ENCODE measurements at places on chromosomes 4 and X.

- no peaks in the 10 kb centered on the region for H3K27me3 ChIP-seq
- no peak overlapping the region for H3K4me3 ChIP-seq
- H3K36me3 ChIP-seq = no peaks in the 10 kb centered on the region
- H3K27ac ChIP-seq = no peak overlapping the region
- H3K4me1 ChIP-seq = peaks cover 12% of the 10 kb centered on the region
- DNase-seq = no peak
Measured at GRCh38 chrX:43745938-43746721, 90.0 kb downstream of the MAOA start.

DNA sequence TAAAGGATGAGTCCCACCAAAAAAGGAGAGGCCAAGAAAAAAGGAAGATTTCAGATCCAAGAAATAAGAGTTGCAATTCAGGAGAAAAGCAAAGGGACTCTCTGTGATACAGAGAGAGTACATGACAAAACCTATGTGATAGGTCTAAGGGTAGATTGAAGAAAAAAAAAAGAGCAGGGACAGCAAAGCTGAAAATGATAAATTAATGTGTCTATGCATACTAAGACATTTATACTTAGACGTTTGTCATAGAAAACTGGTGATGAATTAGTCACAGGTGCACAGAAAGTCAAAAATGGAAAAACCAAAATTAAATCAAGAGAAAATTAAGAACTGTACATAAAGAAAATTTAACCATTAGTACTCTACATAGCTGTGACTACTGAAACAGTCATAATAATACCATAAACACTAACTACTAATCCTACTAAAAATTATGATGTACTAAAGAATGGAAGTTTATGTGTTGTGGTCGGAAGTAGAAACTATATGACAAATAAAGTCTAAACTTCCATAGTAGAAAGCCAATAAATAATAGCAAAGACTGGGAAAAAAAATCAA, 9.9 kb downstream of the CENPC start:
- no peaks in the 10 kb centered on the region for H3K4me1 ChIP-seq
- H3K27me3 ChIP-seq = no peaks in the 10 kb centered on the region
- no peak overlapping the region for H3K27ac ChIP-seq
- no peak overlapping the region for H3K4me3 ChIP-seq
- peaks cover 11% of the 10 kb centered on the region for H3K36me3 ChIP-seq
- no peak for DNase-seq

- peaks cover 6% of the 10 kb centered on the region for H3K4me1 ChIP-seq
- H3K27me3 ChIP-seq = no peaks in the 10 kb centered on the region
- H3K36me3 ChIP-seq = no peaks in the 10 kb centered on the region
- no peak overlapping the region for H3K4me3 ChIP-seq
- no peak overlapping the region for H3K27ac ChIP-seq
Measured at GRCh38 chr4:71216316-71216959, 122.4 kb upstream of the SLC4A4 start.

- no peak overlapping the region for H3K4me3 ChIP-seq
- H3K4me1 ChIP-seq = peaks cover 12% of the 10 kb centered on the region
- no peaks in the 10 kb centered on the region for H3K27me3 ChIP-seq
- DNase-seq = no peak
- H3K36me3 ChIP-seq = no peaks in the 10 kb centered on the region
Measured at GRCh38 chr4:112702892-112703291, 65.9 kb downstream of the LARP7 start.

DNA sequence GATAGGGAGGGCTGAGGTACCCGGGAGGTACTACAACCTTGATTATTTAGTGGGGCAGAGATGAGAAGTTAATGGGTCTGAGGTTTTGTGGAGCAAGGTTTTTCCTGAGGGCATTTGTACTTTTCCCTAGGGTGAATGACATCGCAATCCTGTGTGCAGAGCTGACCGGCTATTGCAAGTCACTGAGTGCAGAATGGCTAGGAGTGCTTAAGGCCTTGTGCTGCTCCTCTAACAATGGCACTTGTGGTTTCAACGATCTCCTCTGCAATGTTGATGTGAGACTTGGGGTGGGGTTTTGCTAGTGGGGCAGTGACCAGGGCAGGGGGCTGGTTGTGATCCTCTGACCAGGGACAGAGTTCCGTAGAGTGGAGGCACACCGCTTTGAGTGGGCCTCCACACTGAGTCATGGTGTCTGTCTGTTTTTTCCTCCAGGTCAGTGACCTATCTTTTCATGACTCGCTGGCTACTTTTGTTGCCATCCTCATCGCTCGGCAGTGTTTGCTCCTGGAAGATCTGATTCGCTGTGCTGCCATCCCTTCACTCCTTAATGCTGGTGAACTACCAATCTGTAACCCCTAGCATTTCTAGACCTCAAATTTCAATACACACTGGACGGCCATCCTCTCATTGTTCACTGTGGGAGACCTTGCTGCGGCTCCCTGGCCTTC, 9.9 kb downstream of the MED12 start:
- no peaks in the 10 kb centered on the region for H3K27me3 ChIP-seq
- no peak for DNase-seq
- H3K4me3 ChIP-seq = no peak overlapping the region
- H3K27ac ChIP-seq = no peak overlapping the region

DNA sequence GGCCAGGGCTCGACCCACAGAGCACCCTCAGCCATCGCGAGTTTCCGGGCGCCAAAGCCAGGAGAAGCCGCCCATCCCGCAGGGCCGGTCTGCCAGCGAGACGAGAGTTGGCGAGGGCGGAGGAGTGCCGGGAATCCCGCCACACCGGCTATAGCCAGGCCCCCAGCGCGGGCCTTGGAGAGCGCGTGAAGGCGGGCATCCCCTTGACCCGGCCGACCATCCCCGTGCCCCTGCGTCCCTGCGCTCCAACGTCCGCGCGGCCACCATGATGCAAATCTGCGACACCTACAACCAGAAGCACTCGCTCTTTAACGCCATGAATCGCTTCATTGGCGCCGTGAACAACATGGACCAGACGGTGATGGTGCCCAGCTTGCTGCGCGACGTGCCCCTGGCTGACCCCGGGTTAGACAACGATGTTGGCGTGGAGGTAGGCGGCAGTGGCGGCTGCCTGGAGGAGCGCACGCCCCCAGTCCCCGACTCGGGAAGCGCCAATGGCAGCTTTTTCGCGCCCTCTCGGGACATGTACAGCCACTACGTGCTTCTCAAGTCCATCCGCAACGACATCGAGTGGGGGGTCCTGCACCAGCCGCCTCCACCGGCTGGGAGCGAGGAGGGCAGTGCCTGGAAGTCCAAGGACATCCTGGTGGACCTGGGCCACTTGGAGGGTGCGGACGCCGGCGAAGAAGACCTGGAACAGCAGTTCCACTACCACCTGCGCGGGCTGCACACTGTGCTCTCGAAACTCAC, 3.6 kb downstream of the MID1IP1 start:
- peak overlapping the region; percentile 93 for H3K27ac ChIP-seq
- no peaks in the 10 kb centered on the region for H3K27me3 ChIP-seq
- H3K4me1 ChIP-seq = peaks cover 12% of the 10 kb centered on the region
- peak; percentile 24 for DNase-seq
- H3K36me3 ChIP-seq = no peaks in the 10 kb centered on the region

DNA sequence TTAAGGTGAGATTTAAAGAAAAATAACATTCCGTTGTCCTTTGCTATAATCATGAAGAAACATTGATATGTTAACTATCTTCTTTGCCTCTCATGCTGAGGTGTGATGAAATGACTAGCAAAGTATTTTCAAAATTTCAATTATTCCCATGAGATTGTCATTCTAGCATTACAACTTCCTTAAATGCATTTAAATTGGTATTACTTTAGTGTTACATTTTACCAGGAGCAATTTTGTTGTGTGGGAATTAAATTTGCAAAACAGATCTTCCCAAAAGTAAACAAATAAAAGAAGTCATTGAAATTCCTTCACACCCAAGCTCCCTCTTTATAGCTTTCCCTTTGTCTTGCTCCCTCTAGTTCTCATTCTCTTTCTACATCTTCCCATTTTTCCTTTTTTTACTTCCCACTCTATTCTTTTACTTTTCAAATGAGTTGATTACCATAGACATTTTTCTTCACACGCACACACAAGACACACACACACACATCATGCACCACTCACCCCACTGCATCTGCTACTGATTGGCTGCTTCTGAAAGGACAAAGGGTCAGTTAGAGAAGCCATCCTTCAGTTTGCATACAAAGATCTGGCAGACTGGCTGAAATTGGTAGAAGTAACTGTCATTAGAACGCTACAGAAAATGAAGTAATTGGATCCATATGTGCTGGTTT, 10.0 kb upstream of the APELA start:
- no peak overlapping the region for H3K4me3 ChIP-seq
- no peak for DNase-seq
- H3K36me3 ChIP-seq = no peaks in the 10 kb centered on the region
- no peaks in the 10 kb centered on the region for H3K27me3 ChIP-seq
- H3K27ac ChIP-seq = no peak overlapping the region
- H3K4me1 ChIP-seq = no peaks in the 10 kb centered on the region

GRCh38 chr4:1179976-1180375, 7.6 kb upstream of the SPON2 start:
- H3K4me1 ChIP-seq = peaks cover 4% of the 10 kb centered on the region
- H3K4me3 ChIP-seq = no peak overlapping the region
- DNase-seq = no peak
- no peak overlapping the region for H3K27ac ChIP-seq

Data from upper lobe of left lung (tissue), 6 donors.